ENCODE measurements at places on chromosomes 7 and 10.

GRCh38 chr7:45919231-45919784 lies 1.8 kb downstream of the IGFBP3 start:
- DNase-seq = no peak

DNA sequence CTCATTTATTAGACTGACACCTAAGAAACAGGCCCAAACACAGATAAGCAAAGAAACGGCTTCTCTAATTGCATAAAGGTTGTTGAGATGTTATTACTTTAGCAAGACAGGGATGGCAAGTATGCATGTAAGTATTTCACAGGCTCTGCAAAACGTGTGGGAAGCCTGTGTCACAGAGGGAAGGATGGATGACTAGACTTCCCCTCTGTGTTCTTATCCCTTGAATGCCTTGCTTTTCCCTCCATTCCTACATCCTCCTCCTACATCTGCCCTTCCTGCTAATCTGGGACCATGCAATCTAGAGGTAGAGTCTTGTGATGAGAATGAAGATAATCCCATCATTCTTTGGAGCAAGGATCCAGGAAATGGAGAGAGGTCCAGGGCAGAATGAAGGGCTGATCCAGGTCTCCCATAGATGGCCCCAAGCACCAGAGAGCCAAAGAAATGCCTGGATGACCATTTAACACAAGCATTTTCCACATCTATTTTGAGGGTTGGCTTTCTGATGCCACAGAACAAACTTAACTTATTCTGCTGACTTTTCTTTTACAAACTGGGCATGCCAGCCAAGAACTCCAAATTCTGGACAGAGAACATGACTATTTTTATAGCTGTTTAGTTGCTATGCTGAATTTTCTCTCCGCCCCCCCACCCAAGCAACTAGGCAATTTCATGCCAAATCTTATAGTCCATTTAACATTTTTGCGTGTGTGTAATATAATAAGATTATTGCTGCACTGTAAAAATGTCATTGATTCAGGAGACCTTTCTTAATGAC lies 48.1 kb downstream of the NRP1 start:
- no peak for DNase-seq

- DNase-seq = no peak
Observed at GRCh38 chr7:27107391-27108381, 5.2 kb upstream of the HOXA2 start.

GRCh38 chr10:44437840-44438511 lies 53.1 kb upstream of the CXCL12 start:
- no peak for DNase-seq

DNA sequence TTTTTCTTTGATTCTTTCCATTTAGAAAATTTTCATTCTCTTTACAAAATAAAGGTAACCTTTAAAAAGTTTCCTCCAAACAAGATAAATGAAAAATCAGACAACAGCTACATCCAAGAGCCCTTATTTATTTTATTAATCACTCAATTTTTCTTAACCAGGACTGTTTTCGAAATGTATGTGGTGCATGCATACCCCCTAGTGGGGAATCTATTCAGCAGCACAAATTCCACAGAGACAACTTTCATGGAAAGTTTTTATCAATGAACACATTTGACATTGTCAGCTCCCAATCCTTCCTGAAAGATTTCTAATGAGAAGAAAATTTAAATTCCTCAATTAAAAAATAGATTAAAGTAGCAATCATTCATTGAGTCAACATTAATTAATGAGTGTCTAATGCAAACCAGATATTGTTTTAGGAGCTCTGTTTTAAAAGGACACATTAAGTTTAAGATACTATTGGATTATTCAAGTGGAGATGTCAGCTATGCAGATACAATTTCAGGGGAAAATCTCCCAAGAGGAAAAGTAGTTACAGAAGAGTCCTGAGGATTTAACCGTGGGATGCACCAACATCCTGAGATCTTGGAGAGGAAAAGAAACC lies 5.2 kb upstream of the HTR7 start:
- no peak for DNase-seq

- no peak for DNase-seq
Observed at GRCh38 chr7:103996017-103996551, 6.6 kb upstream of the RELN start.

DNA sequence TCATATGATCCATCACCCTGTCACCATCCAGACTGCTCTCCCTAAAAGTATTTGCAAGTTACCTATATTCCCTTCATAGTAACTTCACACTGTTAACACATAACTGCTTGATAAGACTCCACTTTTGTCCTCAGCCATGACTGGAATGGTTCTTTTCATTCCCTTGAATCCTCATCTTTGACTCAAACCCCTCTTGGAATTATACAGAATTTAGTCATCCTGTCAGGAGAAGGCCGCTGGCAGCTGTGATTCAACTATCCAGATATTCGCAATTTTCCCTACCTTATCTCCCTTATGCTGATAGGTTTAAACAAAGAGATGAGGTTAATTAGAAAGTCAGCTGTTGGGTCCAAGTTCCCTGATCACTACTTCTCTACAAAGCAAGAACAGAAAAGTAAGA lies 143.0 kb upstream of the HPS1 start:
- DNase-seq = no peak

DNA sequence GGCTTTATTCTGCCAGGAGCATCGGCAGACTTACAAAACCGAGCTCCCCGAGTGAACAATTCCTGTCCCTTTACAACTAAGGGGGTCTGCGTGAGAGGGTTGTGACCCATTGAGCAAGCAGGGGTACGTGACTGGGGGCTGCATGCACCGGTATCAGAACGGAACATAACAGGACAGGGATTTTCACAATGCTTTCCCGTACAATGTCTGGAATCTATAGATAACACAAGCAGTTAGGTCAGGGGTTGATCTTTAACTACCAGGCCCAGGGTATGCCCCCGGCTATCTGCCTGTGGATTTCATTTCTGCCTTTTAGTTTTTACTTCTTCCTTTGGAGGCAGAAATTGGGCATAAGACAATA lies 38.1 kb upstream of the GSDME start:
- DNase-seq = no peak

- no peak for DNase-seq
Observed at GRCh38 chr7:40673285-40673684, 538.5 kb downstream of the SUGCT start.

- no peak for DNase-seq
Observed at GRCh38 chr7:127322351-127322750, 69.6 kb upstream of the GRM8 start.

GRCh38 chr10:75202321-75203045 lies 8.1 kb upstream of the VDAC2 start:
- no peak for DNase-seq

- no peak for DNase-seq
Observed at GRCh38 chr10:3167611-3168330, 4.8 kb downstream of the PITRM1 start.

DNA sequence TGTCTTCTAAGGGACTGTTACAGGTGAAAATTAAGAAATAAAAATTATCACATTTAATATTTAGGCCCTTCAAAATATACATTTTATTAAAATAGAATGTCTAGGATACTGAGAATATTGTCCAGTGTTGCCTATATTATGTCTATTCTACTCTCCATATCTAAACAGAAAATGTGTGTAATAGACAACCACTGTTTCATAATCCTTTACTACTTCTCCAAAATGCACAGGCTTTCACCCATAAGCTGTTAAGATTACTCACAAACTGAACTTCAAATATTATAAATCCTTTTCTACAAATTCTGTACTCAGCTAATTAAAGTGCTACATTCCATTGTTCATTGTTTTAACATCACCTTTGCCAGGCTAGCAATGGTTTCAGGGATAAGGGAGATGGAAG lies 56.7 kb upstream of the TFEC start:
- DNase-seq = no peak

GRCh38 chr10:99412099-99412498 lies 18.3 kb downstream of the GOT1 start:
- no peak for DNase-seq

- DNase-seq = no peak
Observed at GRCh38 chr10:6044751-6045313, 17.3 kb downstream of the IL2RA start.

DNA sequence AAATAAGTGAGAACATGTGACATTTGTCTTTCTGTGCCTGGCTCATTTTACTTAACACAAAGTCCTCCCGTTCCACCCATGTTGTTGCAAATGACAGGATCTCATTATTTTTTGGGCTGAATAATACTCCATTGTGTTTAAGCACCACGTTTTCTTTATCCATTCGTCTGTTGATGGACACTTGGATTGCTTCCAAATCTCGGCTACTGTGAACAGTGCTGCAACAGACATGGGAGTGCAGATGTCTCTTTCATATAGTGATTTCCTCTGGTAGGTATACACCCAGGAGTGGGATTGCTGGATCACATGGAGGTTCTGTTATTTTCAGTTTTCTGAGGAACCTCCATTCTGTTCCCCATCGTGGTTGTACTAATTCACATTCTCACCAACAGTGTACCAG lies 264.4 kb upstream of the GALNT17 start:
- no peak for DNase-seq

- DNase-seq = no peak
Observed at GRCh38 chr7:124155432-124156022, 122.7 kb upstream of the TMEM229A start.

GRCh38 chr10:31819391-31819820 lies 109.2 kb downstream of the ARHGAP12 start:
- DNase-seq = no peak

DNA sequence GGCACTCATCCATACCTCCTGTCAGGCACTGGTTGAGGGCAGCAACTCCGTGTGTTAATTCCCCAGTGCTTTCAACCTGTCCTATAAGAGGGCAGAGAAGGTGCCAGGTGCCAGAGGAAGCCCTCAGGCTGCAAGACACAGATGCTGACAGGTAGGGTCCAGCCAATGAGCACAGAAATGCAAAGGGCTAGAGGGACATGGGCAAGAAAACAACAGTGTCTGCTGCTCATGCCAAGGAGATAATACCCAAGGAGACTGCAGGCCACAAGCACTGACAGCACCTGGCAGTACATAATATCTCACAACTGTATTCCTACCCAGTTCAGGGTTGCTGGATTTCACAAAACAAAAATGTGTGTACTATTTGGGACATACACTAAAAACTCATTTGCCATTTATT lies 38.4 kb upstream of the TM9SF3 start:
- no peak for DNase-seq

- DNase-seq = no peak
Observed at GRCh38 chr10:69468751-69469089, 17.5 kb downstream of the TSPAN15 start.

DNA sequence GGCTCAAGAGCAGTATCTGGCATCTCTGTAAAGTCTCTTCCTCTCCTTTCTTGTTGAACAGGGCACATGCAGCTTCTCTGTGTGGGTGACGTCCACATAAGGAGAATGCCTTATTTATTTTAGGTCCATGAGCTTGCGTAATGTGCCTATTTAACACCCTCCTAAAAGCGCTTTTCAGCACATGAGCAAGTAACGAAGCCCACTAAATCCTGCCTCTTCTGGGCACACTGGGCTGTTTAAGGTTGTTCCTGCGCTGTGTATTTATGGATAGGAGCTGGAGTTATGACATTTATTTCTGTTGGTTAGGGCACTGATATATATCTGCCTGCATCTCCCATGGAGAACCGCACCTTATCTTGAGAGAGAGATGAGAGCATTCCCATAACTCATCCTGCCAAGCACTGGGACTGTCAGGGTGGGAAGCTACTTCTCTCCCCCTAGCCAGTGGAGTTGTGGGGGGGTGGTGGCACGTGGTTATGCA lies 76.1 kb downstream of the LRRC4 start:
- DNase-seq = no peak

DNA sequence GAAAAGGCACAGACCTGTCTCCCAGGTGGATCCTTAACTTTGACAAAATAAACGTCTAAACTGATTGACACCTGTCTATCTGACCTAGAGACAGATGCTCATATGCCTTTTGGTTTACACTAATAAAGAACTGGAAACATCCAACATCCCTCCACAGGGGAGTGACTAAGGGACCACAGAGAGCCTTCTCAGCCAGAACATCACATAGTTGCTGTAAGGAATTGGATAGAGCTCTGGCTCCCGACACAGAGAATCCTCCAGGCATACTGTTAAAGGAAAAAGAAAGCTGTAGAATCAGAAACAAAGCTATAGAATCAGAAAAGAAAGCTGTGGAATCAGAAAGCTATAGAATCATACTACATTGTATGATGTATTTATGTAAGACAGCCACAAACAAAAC lies 258.8 kb downstream of the STK31 start:
- no peak for DNase-seq

- no peak for DNase-seq
Observed at GRCh38 chr10:79293841-79294581, 53.3 kb upstream of the PPIF start.

- no peak for DNase-seq
Observed at GRCh38 chr10:78972160-78972946, 96.4 kb upstream of the ZMIZ1 start.

DNA sequence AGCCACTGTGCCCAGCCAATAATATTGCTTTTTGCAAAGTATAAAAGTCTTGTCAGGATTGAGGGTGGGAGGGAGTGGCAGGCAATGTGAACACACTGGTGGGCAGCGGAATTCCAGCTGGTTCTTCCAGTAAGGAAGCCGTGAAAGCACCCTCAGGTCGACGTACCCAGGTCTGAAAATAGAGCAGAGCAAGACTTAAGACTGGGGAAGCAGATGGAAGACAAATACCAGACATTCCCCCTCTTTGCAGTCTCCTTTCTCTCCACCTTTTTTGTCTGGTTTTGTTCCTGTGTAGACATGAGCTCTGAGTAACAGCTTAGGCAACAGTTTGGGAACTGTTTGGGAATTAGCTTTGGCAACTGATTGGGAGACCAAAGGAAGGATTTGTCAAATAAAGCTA lies 17.6 kb upstream of the CSTF2T start:
- no peak for DNase-seq

DNA sequence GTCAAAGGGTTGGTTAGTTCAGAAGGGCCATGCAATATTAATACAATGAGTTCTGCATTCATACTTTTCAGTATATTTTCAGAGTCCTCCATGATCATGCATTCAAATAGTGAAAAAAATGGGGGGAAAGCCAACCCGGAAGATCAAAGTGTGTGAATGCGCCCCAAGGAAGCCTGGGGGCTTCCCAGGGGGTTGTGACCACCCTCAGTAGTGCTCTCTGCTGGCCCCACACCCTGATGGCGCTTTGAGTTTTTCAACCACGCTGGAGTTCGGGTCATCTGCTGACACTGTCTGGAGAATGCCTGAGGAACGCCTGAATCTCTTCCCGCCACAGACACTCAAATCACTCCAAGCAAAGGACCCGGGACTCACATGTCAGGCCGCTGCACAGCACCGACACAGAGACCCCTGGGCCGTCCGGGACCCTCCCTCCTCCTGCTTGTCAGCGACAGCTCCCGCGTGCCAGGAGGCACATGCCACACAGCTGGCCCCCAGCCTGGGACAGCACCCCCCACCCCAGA lies 1.0 kb downstream of the TNS3 start:
- no peak for DNase-seq

- DNase-seq = no peak
Observed at GRCh38 chr7:46024263-46024916, 103.3 kb upstream of the IGFBP3 start.

GRCh38 chr10:28587970-28588290 lies 55.0 kb downstream of the WAC start:
- DNase-seq = no peak
